ENCODE measurements at places on chromosomes 5 and 9.

DNA sequence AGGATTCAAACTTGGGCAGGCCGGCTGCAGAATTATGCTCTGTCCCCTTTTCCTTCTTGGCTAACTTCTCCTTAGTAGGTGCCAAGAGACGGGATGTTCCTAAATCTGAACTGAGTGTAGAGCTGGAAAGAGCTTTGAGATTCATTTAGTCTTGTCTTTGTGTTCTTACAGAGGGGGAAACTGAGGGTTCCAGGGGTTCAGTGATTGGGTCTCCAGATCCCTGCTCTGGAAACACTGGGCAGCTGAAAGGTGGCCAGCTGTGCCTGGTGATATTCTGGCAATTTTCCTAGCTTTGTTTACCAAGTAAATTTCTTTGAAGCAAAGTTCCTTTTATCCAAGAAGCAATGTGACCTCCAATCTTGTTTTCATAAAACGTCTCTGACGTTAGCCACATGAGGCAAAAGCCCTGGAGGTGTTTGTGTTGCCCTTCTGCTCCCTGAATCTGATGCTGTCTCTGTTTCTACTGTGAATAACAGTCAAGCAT lies 288.7 kb downstream of the ZSWIM6 start:
- DNase-seq, result no peak

- DNase-seq, result no peak
Observed at GRCh38 chr5:170538696-170539586, 35.1 kb downstream of the KCNIP1 start.

DNA sequence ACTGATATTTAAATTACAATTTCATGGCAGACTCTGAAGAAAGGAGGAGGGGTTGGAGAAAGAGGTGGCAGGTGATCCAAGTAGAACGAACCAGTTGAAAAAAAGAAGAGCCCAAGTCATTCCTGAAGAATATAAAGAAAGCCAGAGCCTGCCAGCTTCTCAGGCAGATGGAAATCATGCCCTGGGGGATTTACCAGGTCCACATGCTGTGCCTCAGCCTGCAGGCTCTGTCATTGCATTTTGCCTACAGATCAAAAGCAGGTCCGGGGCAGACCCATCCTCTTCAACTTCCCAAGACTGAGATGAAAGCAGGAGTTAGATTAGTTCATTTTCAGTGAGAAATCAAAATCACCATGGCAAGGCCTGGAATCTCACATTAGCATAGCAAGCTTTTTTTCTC lies 48.5 kb downstream of the GDNF start:
- no peak for DNase-seq

- no peak for DNase-seq
Observed at GRCh38 chr9:6711403-6711802, 46.4 kb upstream of the KDM4C start.

- DNase-seq, result no peak
Observed at GRCh38 chr9:129275626-129276247, 97.7 kb upstream of the IER5L start.

DNA sequence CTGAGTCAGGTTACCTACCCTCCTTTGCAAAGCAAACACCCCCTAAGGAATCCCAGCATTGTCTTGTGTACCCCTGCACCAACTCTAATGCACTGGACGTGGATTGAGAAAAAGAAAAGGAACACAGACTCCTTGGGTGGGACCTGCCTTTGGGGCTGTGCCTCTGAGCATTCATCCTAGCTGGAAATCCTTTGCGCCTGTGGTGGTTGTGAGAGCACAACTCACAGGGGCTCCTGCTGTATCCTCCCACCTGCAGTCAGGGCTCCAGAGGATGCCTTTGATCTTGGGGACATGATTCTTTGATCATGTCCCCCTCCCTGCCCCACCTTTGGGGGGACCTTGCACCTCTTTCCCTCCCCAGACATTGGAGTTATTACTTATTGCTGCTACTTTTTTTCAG lies 338.5 kb downstream of the GADD45G start:
- no peak for DNase-seq

DNA sequence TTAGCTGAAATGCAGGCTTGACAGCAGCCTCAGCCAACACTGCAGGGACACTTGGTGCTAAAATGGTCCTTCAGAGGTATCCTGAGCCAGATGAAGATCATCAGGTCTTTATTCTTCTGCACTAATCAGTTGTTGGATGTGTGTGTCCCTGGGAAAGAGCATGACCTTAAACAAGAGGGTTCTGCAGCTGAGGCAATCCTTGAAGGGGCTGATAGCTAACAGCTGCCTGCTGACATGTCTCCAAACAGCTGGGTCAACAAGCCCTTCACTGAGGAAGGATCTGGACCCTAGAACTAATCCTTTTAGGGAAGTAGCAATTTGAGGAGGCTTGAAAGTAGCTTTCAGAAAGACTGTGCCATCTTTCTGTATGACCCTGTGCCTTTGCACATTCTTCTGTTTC lies 376.3 kb upstream of the ACTBL2 start:
- DNase-seq, result no peak

GRCh38 chr5:87791869-87792268 lies 379.1 kb upstream of the CCNH start:
- no peak for DNase-seq

GRCh38 chr9:2704504-2704903 lies 12.8 kb upstream of the KCNV2 start:
- DNase-seq, result no peak

DNA sequence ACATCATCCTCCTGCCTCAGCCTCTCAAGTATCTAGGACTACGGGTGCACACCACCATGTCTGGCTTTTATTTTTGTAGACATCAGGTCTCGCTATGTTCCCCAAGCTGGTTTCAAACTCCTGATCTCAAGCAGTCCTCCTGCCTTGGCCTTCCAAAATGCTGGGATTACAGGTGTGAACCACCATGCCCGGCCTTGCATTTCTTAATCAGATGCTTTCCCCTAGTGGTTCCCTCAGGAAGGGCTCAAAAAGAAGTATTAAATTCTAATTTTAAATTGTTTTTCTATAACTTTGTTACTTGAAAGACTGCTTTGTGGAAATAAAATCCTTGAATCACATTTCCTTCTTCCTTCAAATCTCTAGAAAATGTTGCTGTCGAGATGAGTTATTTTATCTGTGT lies 79.5 kb upstream of the ROR2 start:
- no peak for DNase-seq

DNA sequence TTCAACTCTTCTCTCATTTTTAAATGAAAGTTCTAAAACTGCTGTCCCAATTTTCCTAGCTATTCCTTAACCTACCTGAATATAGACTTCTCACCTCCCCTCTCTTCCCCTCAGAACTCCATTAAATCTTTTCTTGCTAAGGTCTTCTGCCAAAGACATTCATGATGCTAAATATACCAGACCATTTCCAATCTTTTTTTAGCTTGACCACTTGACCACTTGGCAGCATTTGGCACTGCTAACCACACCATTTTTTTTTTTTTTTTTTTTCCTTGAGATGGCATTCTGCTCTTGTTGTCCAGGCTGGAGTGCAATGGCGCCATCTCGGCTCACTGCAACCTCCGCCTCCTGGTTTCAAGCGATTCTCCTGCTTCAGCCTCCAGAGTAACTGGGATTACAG lies 3.6 kb upstream of the ZNF131 start:
- DNase-seq, result no peak

DNA sequence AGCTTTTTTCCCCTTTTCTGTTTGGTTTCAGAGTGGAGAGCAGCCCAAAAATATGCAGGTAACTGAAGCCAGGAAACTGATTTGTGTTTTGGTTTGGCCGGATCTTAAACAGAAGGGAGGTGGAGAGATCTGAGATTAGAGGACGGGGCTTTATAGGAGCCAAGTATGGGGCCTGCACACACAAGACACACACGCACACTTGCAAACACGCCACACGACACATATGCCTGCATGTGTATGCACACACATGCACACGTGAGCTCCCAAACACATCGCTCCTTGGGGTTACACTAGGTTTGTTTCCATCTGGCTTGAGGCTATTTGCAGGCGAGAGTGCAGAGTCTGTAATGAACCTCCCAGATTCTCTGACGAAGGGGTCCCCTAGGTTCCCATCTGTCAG lies 18.3 kb downstream of the BTNL9 start:
- DNase-seq, result no peak

GRCh38 chr5:154461531-154461930 lies 15.7 kb downstream of the SAP30L start:
- no peak for DNase-seq

GRCh38 chr5:91499943-91500531 lies 116.9 kb upstream of the ARRDC3 start:
- DNase-seq, result no peak

DNA sequence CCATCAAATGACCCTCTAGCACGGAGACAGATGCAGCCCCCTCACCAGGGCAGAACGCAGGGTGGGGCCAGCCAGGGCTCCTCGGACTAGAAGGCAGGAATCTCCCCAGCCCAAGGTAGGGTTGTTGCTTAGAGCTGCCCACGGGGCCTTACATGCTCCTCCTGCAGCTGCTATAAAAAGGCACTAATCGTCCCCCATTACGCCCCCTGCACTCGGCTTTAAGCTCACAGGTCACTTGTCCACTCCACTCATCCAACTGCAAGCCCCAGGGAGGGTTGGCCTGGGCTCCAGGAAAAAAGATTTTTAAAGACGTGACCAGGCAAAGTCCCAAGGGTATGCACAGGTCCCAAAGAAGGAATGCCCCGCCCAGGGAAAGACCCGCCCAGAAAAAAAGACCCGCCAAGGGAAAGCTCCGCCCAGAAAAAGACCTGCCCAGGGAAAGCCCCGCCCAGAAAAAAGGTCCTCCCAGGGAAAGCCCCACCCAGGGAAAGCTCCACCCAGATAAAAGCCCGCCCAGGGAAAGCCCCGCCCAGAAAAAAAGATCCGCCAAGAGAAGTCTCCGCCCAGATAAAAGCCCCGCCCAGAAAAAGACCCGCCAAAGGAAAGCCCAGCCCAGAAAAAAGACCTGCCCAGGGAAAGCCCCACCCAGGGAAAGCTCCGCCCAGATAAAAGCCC lies 11.1 kb downstream of the GRIN1 start:
- no peak for DNase-seq

DNA sequence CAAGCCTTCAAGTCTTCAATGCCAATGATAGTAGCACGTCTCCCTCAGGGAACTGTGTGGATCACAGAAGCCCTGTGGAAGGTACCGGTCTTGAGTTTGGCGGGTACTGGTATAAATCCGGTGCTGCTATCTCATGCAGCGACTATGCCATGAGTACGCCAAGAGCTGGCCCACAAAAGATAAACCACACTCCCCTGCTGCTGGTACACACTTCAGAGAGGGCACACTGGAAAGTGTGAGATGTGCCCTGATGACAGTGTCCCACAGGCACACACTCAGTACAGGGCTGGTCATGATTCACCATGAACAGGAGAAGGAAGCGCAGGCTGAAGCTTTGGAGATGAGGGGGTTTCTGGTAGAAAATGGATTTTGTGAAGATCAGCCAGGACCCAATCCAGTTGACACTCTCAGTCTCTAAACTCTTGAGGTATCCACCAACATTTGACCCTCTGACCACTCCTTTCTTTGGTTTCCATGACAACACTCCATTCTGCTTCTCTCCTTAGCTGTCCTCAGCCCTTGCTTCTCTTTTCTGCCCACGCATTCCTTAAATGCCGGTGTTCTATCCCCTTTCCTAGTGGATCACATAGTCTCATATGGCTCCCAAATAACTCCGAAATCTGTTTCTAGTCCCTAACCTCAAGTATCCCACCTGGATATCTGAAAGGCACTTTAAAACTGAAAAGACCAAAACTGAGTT lies 5.1 kb downstream of the AMACR start:
- no peak for DNase-seq

- DNase-seq, result no peak
Observed at GRCh38 chr5:163498886-163499285, 6.5 kb upstream of the MAT2B start.

DNA sequence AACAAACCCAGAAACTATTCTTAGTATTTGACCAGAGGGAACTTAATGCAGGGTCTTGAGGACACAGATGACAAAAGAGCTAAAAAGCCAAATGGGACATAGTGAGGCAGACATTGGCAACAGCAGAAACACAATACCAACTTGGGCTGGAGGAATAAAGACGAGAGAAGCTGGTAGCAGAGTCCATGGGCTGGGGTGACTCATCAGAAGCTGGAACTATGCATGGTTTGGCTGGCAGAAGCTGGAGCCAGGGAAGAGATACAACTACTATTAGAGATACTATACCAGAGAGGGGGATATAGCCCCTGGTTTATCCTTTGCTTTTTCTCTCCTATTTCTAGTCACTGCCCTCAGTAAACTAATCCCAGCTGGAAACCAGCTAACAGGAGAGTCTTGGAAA lies 29.2 kb upstream of the DPYSL3 start:
- no peak for DNase-seq

DNA sequence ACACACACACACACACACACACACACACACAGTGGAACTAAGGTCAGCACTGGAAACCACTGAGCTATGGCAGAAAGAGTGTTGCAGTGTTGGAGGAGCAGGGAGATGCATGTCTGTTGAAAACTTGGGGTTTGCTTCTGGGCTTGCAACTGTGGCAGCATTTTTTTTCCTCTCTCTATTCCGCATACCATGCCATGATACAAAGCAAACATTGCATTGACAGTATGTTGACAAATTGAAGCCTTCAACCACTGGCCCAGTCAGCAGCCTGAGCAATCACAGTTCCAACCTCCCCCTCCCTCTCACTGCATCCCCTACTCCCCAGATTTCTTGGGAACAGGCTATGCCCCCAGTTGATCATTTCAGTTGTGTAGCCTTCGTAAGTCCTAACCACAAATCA lies 478.1 kb upstream of the WWC1 start:
- DNase-seq, result no peak

DNA sequence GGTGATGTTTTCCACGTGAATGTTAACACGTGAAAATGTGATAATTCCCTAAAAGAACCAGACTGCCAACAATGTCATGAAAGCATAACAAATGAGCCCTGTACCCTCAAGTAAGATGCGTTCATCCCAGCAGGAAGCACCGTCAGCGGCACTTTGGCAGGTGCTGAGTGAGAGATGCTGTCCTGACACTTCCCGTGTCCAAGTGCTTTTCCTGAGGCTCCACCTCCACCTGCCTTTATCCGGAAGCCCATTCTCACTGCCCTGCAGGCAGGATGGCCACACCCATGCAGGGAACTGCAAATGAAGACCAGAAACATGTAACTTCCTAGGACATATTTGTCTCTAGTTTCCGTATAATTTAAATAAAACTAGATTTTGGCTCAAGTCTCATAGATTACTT lies 238.0 kb upstream of the IRX2 start:
- no peak for DNase-seq

- DNase-seq, result no peak
Observed at GRCh38 chr9:10251490-10251889, 361.3 kb downstream of the PTPRD start.

DNA sequence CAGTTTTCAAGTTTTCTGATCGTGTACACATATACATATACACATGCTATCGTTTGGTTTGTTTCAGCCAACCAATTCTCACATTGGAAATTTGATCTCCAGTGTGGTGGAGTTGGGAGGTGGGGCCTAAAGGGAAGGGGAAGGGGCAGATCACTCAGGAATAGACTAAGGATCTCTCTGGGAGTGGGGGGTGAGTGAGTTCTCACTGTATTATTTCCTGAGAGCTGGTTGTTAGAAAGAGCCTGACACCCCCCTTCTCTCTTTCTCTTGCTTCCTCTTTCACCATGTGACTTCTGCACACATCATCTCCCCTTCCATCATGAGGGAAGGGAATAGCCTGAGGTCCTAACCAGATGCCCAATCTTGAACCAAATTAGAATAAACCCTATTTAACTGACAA lies 551.7 kb downstream of the MAT2B start:
- no peak for DNase-seq
